ENCODE measurements at places on chromosomes 3 and 15.

DNA sequence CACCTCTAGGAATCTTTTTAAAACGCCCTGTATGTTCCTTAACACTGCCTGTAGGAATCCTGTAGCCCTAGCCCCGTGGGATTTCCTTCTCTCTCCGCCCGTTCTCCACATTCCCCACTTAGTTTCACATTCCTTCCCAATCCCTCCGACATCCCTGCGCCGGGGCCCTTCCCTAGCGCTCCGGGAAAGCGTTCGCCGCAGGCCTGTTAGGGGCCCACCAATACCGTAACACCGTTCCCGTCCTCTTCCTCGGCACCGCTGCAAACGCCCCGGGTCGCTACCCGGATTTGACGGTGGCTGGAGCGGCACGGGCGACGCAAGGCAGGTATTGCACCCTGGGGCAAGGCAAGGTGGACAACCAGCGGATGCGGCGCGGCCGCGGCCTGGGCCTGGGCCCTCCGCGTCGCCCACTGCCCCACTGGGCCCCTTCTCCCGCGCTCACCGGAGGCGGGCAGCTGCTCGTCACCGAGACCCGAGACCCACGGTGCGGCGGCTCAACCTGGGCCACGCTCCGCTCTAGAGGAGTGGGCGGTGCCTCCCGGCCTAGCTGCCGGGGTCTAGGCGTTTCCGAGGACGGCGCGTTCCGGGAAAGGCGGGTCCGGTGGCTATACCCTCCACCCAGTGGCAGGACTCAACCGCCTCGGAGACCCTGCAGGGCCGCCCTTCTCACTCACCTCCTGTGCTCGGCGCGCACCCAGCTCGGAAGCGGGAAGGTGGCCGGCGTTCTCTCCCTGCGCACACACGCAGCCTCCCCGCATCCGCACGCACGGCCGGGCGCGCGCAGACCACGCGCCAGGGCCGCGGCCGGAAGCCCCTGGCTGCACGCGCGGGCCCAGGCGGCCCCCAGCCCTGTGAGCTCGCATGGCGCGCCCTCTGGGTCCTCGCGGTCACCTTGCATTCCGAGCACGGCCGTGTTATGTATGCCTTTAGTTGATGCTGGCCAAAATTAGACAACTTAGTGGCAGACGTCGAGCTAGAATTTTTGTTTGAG, at the start of gene B3GALNT1:
Gene B3GALNT1, minus strand, starts transcription at position 789 of the 991 bp plus-strand sequence. CDS start 18,595 bp downstream, outside the sequence.
- DNase-seq: peak; percentile 75

DNA sequence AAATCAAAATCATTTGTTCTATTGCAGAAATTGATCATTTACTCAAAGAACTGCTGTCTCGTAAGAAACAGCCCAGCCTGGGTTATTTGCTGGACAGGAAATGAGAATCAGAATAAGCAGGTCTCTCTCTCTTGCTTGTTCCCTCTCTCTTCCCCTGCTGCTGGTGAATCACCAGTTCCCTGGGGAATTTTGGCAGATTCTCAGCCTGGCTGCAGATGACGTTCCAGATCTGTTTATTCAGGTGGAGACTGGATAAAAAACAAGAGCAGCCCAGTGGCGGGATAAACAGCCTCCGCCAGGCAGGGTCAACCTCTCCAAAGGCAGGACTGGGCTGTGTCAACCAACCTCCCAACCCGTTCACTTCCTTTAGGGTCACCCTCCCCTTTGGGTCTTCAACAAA, 72.1 kb downstream of the LRIG1 start:
- peak; percentile 75 for DNase-seq

GRCh38 chr3:151639418-151639740, 94.3 kb upstream of the AADACL2 start:
- no peak for DNase-seq

GRCh38 chr3:151769175-151769574, 35.4 kb downstream of the AADACL2 start:
- DNase-seq: no peak

GRCh38 chr3:66490984-66491383, 9.8 kb downstream of the LRIG1 start:
- no peak for DNase-seq

GRCh38 chr3:133992381-133992780, 37.3 kb downstream of the SLCO2A1 start:
- DNase-seq: no peak

- DNase-seq: peak; percentile 71
These were observed 83.6 kb upstream of the XCR1 start for GRCh38 chr3:46110701-46111493.

GRCh38 chr15:98403169-98403568, 245.2 kb upstream of the IGF1R start:
- DNase-seq: no peak

GRCh38 chr3:14252321-14253021, 73.9 kb downstream of the LSM3 start:
- no peak for DNase-seq

DNA sequence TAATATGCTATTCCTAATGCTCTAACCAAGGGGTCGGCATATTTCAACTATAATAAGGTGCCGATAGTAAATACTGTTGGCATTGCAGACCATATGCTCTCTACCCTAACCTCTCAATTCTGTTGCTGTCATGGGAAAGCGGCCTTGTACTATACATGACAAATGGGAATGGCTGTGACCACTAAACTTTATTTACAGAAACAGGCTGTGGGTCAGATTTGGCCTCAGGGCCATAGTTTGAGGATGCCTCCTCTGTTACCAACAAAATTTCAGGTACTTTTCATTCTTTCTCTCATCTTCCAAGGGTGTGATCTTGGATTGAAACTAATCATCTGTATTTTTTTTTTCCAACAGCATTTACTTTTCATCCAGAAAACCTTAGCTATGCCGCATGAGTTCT, 242.0 kb downstream of the MAGI1 start:
- DNase-seq: no peak

GRCh38 chr3:5096336-5097008, 25.6 kb upstream of the ARL8B start:
- DNase-seq: no peak

- no peak for DNase-seq
These were observed 193.7 kb downstream of the GHSR start for GRCh38 chr3:172254542-172254941.
